ENCODE measurements at places on chromosomes 5 and 9. TPM values are rescaled to one million over a fixed set of nuclear protein-coding genes. Genes with fewer than 3 reads are reported as not detected.

The AK8 gene
- total RNA-seq = 0.48 TPM

The HMGCR gene
- total RNA-seq = 121 TPM

The GABRB2 gene
- not detected for total RNA-seq

The UBE2D2 gene
- total RNA-seq = 67.1 TPM

The PCDHB14 gene
- total RNA-seq = 0.43 TPM

The PROB1 gene
- total RNA-seq = 0.72 TPM

The DDX4 gene
- total RNA-seq = not detected
